Psoas muscle (tissue), 8 donors: ENCODE measurements at places on chromosomes 4 and X.

DNA sequence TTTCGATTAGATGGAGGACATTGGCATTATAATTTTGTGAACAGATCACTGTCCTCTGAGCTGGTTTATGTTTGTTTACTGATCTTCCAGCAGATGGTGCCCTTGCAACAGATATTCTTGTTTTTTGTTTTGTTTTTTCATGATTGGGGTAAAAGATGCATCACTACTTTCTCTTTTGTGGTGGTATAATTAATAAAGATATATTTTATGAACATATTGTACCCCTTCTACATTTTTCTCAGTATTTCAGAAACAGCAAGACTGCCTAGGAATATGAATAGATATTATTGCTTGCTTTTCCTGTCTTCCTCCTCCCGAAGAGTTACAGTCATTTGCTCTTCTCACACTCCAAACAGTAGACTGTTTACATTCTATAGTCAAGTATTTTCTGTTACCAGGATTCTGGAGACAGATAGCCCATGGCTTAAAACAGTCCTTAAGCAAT lies 905.2 kb downstream of the TRAM1L1 start:
- no peak for DNase-seq

GRCh38 chr4:54473798-54474197 lies 184.0 kb upstream of the KIT start:
- DNase-seq, result no peak

GRCh38 chrX:119236623-119237561 lies 807 bp downstream of the PGRMC1 start:
- DNase-seq, result peak; percentile 24

GRCh38 chrX:70042399-70043371 lies 7.1 kb downstream of the AWAT2 start:
- DNase-seq, result no peak

- no peak for DNase-seq
Observed at GRCh38 chr4:152039023-152039481, 278.2 kb upstream of the GATB start.

- no peak for DNase-seq
Observed at GRCh38 chr4:12050357-12050756, 621.7 kb upstream of the HS3ST1 start.

- DNase-seq, result no peak
Observed at GRCh38 chr4:26813698-26814097, 46.9 kb upstream of the STIM2 start.

- no peak for DNase-seq
Observed at GRCh38 chr4:123470640-123471039, 74.0 kb downstream of the SPRY1 start.

- no peak for DNase-seq
Observed at GRCh38 chr4:101328063-101328602, 19.2 kb downstream of the PPP3CA start.

- DNase-seq, result no peak
Observed at GRCh38 chr4:152575533-152575932, 39.6 kb upstream of the FBXW7 start.

- no peak for DNase-seq
Observed at GRCh38 chr4:109978704-109979454, 66.2 kb downstream of the EGF start.

- no peak for DNase-seq
Observed at GRCh38 chr4:1463927-1464540, 57.8 kb upstream of the NKX1-1 start.

DNA sequence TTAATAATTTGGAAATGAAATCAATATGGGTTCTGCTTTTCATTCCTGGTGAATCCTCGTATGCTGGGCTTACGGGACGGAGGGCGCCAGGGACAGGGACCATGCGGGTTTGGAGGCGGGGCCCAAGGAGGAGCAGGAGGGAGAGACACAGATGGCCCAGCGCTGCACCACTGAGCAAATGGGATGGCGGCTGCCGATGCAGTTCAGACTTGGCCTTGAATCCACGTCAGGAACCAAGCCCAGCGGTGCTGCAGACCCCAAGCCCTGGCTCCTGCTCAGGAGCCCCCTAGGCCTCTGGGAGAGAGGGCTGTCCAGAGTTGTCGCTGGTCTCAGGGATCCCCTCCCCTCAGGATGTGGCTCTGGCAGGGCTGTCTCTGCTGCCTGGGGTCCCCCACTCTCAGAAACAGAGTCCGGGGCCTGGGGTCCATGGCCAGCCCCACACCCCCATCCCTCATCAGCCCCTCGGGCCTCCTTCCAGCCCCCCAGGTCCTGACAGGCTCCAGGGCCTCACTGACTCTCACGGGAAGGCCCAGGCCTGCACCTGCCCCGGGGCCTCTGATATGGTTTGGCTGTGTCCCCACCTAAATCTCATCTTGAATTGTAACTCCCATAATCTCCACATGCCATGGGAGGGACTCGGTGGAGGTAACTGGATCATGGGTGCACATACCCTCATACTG lies 75.2 kb downstream of the FAM53A start:
- no peak for DNase-seq

GRCh38 chr4:151798678-151799416 lies 38.0 kb upstream of the GATB start:
- no peak for DNase-seq

- peak; percentile 31 for DNase-seq
Observed at GRCh38 chrX:108439426-108439942, at the start of gene COL4A5. Gene COL4A5 (plus strand): TSS chrX:108439838. CDS start chrX:108440126, 288 bp downstream.

- no peak for DNase-seq
Observed at GRCh38 chr4:27873596-27873995, 1013.0 kb downstream of the STIM2 start.

DNA sequence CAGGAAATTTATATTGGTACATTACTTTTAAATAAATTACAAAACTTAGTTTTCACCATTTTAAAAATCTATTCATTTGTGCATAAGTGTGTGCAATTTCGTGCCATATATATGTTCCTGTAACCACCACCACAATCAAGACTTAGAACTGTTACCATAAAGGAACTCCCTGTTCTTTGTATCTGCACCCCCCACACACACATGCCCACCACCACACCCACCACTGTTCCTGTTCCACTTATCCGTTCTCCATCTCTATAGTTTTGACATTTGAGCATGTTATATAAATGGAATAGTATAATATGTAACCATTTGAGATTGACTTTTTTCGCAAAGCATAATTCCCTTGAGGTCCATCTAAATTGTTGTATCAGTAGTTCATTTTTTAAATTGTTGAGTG lies 73.7 kb downstream of the TAF1 start:
- no peak for DNase-seq

- no peak for DNase-seq
Observed at GRCh38 chr4:183589461-183590099, 69.4 kb downstream of the RWDD4 start.

DNA sequence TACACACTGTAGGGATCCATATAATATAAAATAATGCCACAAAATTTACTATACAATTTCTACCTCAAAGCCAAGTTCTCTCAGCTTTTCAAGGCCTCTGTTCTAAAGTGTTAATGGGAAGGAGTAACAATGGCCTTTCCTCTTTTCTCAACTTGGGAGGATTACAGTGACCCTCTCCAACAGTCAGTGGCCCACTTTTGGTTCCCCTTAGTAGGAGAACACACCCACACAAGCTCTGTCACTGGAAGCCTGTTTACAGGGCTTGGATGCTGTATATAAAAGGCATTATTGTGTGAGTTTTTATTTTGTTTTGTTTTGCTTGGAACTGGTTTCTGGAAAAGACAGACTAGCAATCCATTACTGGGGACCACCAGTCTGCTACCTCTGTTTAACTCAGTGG lies 1.8 kb downstream of the ARHGEF6 start:
- no peak for DNase-seq

GRCh38 chr4:86330961-86331742 lies 28.7 kb downstream of the MAPK10 start:
- no peak for DNase-seq

GRCh38 chr4:77481856-77482255 lies 123.8 kb upstream of the CXCL13 start:
- DNase-seq, result no peak

DNA sequence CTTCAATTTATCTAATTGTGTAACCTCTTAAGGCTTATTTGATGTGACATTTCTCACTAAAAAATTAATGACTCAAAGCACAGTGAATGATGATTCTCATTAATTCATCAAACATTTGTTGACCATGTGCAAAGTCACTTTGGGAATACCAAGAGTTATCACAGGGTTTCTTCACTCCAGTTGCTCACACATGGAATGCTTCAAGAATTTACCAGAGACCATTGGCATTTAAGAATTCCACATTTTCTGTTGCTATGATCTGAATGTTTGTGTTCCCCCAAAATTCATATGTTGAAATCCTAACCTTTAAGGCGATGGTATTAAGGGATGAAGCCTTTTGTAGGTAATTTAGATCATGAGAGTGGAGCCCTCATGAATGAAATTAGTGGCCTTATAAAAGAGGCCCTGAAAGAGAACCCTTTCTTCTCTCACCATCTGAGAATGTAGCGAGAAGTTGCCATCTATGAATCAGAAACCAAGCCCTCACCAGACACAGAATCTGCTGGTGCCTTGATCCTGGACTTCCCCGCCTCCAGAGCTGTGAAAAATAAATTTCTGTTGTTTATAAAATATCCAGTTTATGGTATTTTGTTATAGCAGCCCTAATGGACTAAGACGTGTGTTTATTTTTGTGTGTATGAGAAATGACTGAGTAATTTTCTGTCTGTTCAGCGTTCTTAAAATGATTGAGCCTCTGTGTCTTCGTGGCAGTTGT lies 16.4 kb upstream of the SRPX start:
- DNase-seq, result no peak

- peak; percentile 87 for DNase-seq
Observed at GRCh38 chr4:8182858-8183725, 16.0 kb upstream of the SH3TC1 start.

GRCh38 chr4:73311428-73311827 lies 52.8 kb upstream of the ANKRD17 start:
- no peak for DNase-seq

DNA sequence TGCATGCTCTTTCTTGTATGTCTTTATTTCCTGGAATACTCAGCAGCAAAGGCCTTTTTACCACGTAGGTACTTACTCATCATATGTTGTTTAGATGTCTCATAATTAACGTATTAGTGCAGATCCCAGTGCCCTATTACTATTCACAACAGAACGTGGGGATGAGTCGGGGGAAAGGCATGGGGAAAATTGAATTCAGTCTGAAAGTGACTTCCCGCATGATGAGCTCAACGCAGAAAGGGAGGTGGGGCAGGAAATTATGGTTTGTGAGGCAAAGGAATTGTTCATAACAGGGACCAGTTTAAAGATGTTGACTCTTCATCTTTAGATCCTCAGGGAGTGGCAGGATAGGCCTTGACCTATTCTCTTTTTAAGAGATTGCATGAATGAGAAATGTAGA lies 2.0 kb upstream of the TMPRSS11D start:
- DNase-seq, result no peak

DNA sequence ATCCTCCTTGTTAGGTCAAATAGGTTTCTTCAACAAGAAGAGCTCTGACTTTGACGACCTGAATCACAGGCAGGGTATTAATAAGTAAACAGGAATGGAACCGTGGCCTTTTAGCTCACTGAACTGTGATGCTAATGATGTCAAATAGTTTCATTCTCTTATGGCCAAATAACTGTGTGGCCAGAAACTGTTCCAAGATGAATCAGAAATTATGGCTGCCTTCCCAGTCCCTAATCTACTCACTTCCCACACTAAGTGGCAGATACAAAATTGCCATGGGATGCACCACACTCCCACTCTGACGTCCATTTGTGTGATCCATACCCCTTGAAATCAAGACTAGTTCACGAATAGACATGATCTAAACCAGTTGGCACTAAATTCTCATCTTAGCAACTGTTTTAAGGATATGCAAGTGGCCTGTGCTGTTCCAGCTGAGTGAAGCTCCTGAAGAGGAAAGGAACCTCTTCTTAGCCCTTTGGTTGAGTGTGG lies 455.4 kb downstream of the IL15 start:
- no peak for DNase-seq

DNA sequence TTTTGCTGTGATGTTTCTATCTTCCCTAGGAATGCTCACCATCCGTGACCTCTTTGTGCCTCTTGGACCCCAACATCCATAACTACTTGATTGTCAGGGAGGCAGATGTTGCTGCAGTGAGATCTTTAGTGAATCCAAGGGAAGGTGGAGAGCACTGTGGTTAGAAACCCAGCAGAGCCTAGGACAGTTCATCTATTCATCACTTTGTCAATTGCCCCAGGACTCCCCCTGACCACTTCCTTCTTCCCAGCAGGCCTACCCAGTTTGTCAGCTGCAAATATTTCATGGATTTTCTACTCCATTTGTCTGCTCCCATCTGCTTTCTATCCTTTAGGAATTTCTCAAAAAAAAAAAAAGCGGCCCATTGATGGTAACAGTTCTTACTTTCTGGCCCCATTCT lies 942.8 kb downstream of the PCDH7 start:
- DNase-seq, result no peak

GRCh38 chr4:1255151-1255550 lies 6.2 kb upstream of the CTBP1 start:
- no peak for DNase-seq

GRCh38 chrX:2371026-2371711 lies 129.6 kb downstream of the DHRSX start:
- DNase-seq, result no peak

- no peak for DNase-seq
Observed at GRCh38 chrX:151985955-151986354, 11.5 kb upstream of the GABRE start.

DNA sequence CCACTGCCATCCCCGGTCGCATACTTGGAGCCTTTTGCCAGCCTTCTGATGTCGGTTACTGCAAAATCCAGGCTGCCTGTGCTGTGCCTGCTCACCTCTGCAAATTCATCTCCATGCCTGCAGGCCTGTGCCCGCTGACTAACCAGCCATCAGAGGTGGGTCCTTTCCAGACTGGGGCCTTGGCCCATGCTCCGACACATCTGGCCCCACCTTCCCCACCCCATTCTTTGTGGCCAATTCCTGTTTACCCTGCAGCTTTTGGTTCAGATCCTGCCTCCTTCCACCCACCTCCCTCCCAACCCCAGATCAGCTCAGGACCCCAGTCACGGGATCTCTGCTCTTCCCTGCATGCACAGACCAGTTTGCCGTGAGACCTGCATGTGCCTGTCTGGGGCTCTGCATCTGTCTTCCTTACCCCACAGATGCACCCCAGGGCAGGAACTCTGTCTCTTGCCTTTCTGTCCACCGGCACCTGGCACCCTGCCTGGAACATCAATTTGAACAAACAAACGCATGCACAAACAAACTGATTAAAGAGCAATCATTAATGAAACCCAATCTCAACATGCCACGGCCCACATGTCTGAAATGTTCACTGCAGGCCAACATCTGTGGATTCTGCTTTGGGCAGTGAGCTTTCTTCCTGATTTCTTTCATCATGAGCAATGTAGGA lies 112.8 kb upstream of the PSAPL1 start:
- DNase-seq, result no peak

DNA sequence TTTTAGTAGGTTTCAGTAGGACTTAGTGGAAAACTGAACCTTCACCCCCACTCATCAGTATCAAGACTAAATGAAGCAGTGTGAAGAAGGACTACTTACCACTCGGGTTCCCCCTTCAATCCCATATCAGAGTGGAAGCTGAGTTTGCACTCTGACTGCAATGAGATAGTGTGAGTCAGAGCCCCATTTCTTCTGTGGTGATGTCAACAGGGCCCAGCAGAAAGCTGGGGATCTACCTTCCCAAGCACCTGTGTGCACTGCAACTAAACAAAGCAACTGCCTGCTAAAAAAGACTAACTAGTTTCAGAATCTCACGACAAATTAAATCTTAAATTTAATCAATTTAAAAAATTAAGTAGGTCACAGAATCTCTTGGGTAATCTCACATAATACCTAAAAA lies 1837.0 kb upstream of the PCDH7 start:
- DNase-seq, result no peak
